ENCODE measurements at places on chromosomes 1 and 21.
A peak's percentile ranks its signal among the peaks of the same experiment; 100 is the strongest.

- no peak for DNase-seq
These were observed 144.5 kb downstream of the TM2D1 start for GRCh38 chr1:61580417-61580816.

GRCh38 chr1:14666373-14666772 lies 67.9 kb downstream of the KAZN start:
- no peak for DNase-seq

DNA sequence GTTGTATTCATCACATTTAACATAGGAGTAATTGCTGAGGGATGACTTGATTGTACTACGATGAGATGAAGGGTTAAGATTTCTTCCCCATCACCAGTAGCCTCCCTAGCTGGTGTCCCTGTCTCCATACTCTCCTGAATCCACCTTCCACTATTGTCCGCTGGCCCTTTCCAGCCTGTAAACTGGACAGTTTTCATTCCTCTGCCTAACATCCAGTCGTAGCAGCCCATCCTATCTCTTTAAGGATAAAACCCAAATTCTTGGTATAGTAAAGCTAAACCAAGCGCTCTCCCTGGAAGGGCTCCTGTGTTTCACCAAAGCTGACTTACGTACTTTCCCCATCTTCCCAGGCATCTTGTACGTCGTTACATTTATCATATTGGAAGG lies 670 bp downstream of the COX20 start:
- peak; percentile 54 for DNase-seq

GRCh38 chr1:238485057-238485911 lies 594.6 kb upstream of the ZP4 start:
- peak; percentile 64 for DNase-seq

DNA sequence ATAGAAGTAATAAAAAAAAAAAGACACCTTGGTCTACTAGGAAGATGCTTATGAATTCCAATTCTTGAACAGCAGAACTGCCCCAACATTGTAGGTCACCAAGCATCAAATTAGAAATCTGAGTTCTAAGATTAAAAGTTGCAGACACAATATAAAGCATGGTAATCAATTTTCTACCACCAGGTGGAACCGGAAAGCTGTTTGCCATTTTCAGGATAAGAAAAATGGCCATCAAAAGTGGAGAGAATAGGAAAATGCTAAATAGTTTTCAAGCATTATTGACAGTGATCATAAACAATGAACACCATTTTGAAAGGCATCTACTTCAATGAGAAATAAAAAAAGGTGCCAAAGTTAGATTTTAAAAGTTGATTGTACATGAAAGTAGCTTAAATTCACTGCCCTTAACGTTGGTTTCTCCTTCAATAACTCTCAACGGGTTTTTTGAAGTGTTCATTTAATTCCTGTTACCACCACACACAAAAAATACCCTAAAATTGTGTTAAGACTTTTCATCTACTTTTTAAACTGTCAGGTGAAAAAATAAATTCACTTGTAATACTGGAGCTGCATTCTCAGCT lies 252.9 kb downstream of the KCNT2 start:
- peak; percentile 27 for DNase-seq

- no peak for DNase-seq
These were observed 12.4 kb downstream of the LYST start for GRCh38 chr1:235854347-235854746.

All from EL (cell line).